T-helper 2 cell (primary cell): ENCODE measurements at places on chromosomes 7 and 10.

GRCh38 chr10:52436664-52437063 is 122.6 kb downstream of the DKK1 start:
- DNase-seq: no peak

- no peak for DNase-seq
Measured at GRCh38 chr7:109895536-109895935, 1195.4 kb upstream of the LRRN3 start.

DNA sequence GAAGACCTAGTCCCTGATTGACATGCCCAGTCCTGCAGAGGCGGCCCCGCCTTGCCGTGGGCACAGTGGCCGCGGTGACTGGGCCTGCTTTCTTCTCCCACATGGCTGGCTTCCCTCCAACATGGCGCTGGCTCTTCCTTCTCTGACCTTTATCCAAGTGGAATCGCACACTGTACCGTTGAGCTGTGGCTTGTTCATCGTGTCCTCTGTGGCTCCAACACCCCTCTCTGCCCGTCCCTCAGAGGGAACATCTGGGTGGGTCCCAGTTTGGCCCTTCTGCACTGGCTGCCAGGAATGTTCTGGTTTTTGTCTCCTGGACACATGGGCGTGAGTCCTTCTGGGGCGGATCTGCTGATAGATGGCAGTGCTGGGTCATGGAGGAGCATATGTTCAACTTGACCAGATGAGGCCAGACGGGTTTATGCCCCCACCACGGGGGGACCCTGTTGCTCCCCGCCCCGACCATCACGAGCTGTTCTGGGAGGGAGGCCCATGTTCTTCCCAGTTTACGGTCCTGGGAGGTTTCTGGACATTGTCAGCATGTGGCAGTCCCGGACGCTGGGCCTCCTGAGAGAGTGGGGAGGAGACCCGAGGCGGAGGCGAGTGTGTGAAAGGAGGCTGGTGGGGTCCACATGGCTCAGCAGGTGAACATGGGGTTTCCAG is 63.5 kb downstream of the LHPP start:
- no peak for DNase-seq

DNA sequence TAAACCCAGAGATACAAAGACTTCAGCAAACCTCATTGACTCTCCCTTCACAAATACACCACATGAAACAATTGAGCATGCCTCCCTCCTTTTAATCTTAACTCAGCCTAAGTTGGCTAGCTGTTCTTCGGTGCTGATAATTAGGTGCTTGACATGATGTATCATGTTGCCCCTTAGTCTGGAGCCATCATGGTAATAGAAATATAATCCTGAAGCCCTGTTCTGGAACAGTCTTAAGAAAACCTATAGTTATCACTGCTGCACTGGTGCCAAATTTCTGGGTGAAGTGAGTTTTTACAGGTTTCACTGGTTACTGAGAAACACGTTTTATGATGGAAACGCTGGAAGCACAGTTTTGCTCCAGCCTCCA is 306.1 kb downstream of the LRMDA start:
- no peak for DNase-seq

DNA sequence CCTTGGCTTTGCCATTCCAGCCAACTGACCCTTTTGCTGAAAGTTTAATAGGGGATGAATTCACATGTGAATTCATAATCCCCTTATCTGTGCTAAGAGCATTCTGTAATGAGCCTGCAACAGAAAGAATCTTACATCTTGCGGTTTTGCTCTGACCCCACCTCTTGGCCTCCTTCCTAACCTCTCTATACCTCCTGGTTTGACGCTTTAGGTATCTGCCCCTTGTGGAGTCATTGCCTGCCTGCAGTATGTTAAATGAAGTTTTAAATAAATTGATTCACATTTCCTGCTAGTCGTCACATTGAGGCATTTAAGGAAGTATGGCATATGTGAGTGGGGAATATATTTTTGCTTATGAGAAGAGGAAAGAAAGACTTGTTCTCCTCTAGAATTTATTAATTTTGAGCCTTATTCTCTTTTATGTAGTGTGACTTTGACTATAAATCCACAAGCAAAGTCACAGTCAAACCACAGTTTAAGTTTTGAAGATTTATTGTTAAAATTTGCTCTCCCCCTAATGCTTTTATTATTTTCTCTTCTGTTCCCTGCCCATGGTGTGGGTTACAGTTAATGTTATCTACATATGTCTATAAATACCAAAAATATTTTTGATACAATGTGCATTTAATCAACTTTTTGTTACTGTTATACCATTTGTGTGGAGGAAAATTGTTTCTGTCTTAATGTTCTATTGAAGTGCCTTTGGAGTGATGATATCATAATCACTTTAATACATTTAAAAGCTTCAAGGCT is 60.9 kb downstream of the LRMDA start:
- no peak for DNase-seq

GRCh38 chr10:326350-326749 is 191.1 kb downstream of the ZMYND11 start:
- no peak for DNase-seq

GRCh38 chr10:62005281-62005680 is 103.8 kb downstream of the ARID5B start:
- no peak for DNase-seq

GRCh38 chr10:128325788-128326187 is 199.6 kb upstream of the MKI67 start:
- no peak for DNase-seq

GRCh38 chr7:129169171-129169671 is 19.2 kb upstream of the SMO start:
- peak; percentile 44 for DNase-seq

DNA sequence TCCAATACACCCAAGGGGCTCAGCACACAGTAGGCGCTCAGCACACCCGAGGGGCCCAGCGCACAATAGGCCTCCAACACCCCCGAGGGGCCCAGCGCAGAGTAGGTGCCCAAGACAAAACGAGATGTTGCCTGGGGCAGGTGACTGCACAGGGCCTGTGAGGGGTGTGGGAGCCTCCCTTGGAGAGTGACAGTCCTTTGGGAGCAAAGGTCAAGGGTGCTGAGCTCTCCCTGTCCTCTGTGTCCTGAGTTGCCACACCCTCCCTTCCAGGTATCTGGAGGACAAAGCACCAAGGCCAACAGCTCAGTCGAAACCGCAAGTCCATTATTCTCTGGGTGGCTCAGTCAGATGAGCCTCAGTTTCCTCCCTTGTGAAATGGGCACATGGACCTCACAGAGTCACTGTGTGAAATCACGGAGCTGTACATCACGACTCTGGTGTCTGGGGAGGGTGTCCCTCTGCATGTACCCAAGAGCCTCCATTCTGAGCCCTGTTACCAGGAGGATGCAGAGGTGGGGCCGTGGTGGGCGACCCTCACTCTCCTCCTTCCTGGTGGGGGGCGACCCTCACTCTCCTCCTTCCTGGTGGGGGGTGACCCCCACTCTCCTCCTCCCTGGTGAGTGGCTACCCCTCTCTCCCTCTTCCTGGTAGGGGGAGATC is 81.3 kb downstream of the FOXL3 start:
- no peak for DNase-seq

DNA sequence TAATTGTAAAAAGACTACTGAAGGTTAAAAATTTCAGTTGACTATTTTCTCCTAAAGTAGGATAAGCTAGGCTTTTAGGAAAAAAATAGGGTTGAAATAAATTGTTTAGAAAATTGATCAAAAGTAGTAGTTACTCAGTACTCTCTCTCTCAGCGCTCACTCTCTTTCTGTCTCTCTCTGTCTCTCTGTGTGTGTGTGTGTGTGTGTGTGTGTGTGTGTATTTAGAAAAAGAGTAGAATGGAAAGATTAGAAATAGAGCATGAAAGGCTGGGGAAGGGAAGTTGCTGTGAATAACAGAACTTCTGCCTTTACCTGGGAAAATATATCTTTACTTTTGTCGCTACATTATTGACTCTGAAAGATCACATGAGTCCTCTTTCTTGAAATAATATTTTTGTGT is 20.6 kb downstream of the ADK start:
- no peak for DNase-seq

DNA sequence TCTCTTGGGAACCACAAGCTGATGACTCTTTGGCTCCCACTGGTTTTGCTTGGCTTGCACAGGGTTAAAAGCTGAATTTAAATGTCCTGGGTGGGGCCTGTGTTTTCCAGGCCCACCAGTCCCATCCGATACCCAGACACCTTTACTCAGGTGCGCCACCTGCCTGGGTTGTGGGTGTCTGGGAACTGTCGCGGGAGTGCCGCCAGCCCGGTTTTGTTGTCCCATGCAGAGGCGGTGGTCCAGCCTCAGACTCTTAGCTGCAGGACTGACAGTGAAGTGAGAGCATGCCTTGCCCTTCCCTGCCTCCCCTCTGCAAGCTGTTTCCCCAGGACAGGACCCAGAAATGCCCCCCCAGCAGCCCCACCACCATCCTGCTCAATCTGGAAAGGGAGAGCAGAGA is 255.6 kb upstream of the ZNF32 start:
- DNase-seq: no peak

- DNase-seq: no peak
Measured at GRCh38 chr7:66330961-66331360, 125.8 kb downstream of the TPST1 start.

DNA sequence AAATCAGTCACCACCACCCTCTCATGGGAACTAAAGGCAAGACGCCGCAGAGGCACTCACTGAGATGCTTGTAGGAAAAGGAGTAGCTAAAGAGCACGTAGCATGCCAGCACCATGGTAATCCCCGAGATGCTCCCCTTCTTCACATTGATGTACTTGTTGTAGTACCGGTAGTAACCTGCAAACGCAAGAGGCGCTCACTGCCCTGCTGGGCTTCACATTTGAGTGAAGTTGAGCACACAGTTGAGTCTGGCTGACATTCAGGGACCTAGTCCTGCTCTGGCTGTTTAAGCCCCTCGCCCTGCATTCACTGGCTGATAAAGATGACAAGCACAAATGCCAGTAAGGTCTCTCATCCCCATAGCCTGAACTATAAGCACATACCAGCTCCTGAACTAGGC is 6.9 kb downstream of the ATP5MF start:
- DNase-seq: no peak

DNA sequence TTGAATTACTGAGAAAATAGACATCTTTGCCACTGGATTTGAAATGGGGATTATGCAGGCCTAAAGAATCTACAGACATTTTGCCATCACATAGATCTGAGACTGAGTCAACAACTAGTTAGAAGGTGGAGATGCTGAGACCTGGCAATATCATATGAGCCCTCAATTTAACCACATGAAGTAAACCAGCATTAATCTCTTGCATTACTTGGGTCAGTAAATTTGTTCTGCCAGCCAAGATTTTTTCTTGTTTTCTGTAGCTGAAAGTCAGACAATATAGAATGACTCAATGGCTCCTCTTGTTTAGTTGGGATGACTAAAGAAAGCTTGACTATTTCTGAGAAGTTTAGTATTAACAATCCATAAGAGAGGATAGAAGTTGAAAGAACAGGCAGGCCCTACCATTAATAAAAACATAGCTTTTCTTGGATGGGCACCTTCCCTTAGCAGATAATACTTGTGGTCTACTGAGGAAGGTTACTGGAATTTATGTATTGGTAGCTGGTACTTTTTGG is 396.7 kb upstream of the SORCS1 start:
- DNase-seq: no peak

DNA sequence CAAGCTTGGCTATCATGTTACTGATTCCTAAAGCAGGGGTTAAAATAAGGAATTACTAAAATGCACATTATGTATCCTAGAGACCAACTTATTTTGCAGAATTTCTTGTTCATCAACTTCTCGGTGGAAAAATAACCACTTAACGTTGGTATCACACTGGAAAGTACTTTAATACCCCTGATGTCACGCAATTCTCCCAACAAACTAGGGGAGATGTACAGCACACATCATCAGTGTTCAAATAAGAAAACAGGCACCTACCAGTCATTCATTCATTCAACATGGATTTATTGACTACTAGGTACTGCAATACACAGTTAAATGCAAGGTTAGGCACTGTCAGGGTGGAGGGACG is 648 bp downstream of the HUS1 start:
- DNase-seq: no peak

- DNase-seq: no peak
Measured at GRCh38 chr10:60575105-60575504, 185.4 kb upstream of the ANK3 start.

- DNase-seq: no peak
Measured at GRCh38 chr10:1373287-1373686, 317.1 kb downstream of the WDR37 start.

GRCh38 chr10:45249978-45250693 is 65.3 kb downstream of the OR13A1 start:
- peak; percentile 58 for DNase-seq

- no peak for DNase-seq
Measured at GRCh38 chr10:110022716-110023504, 15.1 kb downstream of the ADD3 start.

DNA sequence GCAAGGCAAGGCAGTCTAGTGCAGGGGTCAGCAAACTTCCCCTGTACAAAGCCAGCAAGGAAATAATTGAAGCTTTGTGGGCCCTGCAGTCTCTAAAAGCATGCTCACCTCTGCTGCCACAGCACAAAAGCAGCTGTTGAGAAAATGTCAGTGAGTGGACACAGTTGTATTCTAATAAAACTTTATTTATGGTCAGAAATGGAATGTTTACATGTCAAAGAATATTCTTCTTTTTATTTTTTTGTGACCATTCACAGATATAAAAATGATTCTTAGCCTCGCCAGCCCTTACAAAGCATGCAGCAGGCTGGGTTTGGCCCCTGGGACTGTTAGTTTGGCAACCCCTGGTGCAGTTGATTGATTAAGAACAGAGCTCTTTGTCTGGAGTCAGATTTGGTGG is 192.4 kb downstream of the BUB3 start:
- DNase-seq: no peak

DNA sequence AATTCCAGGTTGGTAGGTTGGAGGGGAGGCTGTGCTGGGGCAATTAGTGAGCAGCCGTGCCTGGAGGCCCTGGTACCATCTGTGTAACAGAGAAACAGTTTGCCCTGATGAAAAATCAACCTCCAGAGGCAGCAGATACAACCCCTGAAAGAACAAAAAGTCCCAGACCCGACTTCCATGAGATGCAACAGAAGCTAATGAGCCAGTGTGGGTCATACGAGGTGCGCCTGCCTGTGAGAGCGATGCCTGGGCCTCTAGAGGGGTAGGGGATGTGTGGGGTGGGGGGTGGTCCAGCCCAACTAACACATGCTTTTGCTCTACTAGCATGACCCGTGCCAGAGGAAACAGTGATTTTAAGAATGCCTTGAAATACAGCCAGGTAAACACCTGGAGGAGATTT is 39.3 kb downstream of the CELF2 start:
- DNase-seq: no peak

DNA sequence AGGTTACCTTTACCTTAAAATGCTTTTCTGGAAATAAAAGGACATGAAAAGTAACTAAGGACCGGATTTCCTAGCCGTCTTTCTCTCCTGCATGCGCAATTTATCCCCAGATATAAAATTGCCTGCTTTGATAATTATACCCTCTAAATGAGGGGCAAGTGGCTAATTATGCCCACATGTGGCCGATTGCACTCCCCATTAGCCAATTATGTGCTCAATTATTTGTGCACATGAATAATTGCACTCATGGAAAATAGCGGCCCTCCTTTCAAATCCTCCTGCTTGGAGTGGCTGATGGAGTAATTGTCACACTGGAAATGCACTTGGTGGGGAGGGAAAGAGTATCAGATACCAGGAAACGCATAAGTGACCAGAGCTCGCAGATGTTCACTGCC is 66.4 kb upstream of the ATRNL1 start:
- no peak for DNase-seq

GRCh38 chr10:102714621-102715455 is at the start of gene SFXN2:
SFXN2 (plus strand) TSS chr10:102714636; CDS start chr10:102726637, 12,001 bp downstream.
- DNase-seq: peak; percentile 16
